ENCODE measurements at places on chromosomes 13 and 19.

GRCh38 chr19:4870025-4870700 lies 2.7 kb upstream of the PLIN3 start:
- DNase-seq = no peak

DNA sequence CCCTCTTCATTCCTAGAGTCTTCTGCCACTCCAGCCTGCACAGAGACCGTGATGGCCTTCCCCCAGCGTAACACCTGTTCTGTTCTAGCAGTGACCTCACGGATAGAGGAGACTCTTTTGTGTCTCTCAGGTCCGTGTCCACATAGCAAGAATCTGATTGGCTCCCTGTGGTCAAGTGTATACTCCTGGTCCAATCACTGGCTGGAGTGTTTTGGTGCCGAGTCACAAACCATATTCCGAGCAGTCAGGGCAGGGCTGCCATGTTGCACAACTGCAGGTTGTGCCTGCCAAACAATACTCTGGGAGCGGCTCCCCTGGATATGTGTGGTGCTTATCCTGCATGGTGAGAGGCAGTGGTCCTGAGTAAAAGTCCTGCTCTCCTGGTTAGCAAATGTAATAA lies 402.4 kb downstream of the KCNRG start:
- DNase-seq = no peak

- DNase-seq = no peak
Measured at GRCh38 chr19:34904664-34905527, 21.8 kb upstream of the ZNF30 start.

DNA sequence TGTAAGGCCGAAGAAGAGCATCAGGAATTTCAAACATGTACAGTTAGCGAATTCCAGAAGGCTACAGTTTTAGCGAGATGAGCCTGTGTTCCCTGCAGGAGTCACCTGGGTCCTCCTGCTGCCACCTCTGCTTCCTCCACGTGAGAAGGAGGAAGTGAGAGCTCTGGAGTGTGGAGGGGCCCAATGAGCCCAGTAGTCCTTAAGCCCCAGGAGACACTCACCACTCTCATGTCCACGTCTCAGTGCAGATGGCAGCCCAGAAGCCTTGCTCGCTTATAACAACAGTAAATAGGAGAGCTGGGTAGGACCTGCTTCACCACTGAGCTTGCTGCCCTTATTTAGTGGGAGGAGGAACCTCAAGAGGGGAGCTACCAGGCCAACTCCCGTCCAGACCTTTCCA lies 44.3 kb downstream of the SERP2 start:
- DNase-seq = no peak

DNA sequence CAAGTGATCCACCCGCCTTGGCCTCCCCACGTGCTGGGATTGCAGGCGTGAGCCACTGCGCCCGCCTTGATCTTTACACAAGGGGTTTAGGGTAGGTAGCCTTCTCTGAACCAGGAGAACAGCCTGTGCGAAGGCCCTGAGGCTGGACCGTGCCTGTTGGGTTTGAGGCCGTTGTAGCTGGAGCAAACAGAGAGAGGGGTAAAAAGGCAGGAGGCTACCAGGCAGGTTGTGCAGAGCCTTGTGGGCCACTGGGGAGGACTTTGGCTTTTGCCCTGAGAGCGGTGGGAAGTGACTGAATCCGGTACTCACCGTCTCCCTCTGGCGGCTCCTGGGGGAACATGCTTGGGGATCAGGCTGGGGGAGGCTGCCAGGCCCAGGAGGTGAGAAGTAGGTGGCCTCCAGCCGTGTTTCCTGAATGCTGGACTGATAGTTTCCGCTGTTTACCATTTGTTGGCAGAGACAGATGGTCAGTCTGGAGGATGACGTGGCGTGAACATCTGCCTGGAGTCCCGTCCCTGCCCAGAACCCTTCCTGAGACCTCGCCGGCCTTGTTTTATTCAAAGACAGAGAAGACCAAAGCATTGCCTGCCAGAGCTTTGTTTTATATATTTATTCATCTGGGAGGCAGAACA lies 24.6 kb downstream of the SPC24 start:
- peak; percentile 80 for DNase-seq

- DNase-seq = no peak
Measured at GRCh38 chr13:112001571-112001970, 65.4 kb upstream of the SOX1 start.

GRCh38 chr13:23690668-23691067 lies 120.5 kb downstream of the TNFRSF19 start:
- DNase-seq = no peak

DNA sequence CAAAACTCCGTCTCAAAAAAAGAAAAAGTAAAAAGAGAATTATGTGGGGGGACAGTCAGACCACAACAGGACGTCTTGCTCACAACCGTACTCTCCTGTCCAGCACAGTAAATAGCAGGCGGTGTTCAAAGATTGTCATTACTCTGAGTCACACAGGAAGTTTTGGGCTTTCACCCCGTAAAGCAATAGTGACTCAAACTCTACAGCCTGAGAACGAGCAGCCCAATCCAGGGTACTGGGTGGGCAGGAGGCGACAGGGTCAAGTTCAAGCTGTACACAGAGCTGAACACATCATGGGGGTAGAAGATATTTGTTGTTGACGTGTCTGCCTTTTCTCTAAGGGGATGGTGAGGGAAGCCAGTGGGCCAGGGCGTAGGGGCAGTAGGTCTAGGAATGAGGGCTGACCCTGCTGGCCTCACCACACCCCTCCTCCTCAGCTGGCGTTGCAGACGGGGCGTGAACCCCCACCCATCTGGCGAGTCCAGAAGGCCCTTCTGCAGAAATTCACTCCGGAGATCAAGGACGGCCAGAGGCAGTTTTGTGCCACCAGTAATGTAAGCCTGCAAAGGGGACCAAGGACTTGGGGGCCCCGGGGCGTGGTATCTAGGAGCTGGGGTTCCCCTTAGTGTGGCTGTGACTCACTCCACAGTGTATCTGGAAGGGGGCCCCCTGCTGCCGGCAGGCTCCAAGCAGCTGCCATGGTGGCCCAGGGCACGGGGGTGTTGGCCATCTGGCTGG lies 23.3 kb downstream of the PRR12 start:
- DNase-seq = no peak

- DNase-seq = peak; percentile 80
Measured at GRCh38 chr19:38718747-38719543, 25.3 kb downstream of the CAPN12 start.

- DNase-seq = no peak
Measured at GRCh38 chr13:102461302-102461701, 59.5 kb upstream of the FGF14 start.

- no peak for DNase-seq
Measured at GRCh38 chr19:18514800-18515682, 6.8 kb downstream of the ELL start.

GRCh38 chr13:67063036-67063435 lies 167.1 kb downstream of the PCDH9 start:
- no peak for DNase-seq

GRCh38 chr13:50537029-50537428 lies 306.5 kb downstream of the DLEU7 start:
- DNase-seq = no peak

DNA sequence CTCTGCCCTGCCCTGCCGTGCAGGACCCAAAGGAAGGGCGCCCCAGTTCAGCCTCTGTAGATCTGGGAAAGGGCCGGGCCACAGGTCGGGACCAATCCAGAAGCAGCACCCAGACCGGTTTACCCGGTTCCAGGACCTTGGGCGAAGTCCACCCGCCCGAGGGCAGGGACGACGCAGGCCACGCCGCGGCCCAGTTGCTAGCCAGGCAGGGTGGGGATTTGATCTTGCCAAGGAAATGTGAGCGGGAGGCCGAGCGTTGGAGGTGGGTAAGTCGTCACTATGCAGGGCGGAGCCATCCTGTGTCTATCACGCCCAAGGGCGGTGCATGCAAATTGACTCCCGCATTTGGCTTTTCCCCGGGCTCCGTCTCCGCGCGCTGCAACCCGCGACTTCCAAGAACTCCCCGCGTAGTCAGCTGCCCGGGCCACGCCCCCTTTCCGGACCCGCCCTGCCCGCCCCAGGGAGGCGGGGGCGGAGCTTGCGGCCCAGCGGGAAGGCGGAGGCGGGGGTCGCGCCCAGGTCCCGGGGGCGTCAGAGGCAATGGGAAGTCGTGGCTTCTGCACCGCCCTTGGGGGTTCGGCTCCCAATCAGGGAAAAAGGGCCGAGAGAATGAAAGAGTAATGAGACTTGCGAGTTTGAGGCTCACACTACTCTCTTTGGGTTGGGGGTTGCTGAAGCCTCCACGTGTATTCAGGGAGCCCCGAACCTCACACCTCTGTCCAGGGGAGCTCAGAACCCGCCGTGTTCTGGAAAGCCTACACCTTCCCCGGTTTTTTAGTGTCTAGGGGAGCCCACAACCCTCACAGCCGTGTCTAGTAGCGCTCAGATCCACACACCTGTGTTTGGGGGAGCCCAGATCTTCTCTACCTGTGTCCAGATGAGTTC lies 12.8 kb downstream of the IER2 start:
- peak; percentile 93 for DNase-seq

GRCh38 chr13:55617241-55617640 lies 1523.5 kb upstream of the PRR20A start:
- no peak for DNase-seq

DNA sequence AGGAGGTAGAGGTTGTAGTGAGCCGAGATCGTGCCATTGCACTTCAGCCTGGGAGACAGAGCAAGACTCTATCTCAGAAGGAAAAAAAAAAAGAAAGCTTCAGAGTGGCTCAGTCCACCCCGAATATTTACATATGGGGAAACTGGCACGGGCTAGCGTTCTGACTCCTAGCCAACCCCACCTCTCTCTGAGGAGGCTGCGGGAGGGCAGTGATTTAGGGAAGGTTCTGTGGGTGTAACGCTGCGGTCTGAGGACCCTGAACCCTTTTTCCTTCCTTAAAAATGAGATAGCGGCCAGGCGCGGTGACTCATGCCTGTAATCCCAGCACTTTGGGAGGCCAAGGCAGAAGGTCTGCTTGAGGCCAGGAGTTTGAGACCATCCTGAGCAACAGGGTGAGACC lies 5.0 kb downstream of the LRRC25 start:
- DNase-seq = no peak

Measured in left forelimb (tissue), 1 donor.